ENCODE measurements at places on chromosomes 11 and 22. TPM values are rescaled to one million over a fixed set of nuclear protein-coding genes. Genes with fewer than 3 reads are reported as not detected.

MRGPRF gene
- 0.36 TPM for total RNA-seq

FJX1 gene
- 31.1 TPM for total RNA-seq

MAPK8IP1 gene
- total RNA-seq: 12.7 TPM

TRIM49C gene
- not detected for total RNA-seq

CHRNA10 gene
- 6.8 TPM for total RNA-seq

RASL10A gene
- 2.6 TPM for total RNA-seq

PYGM gene
- 0.39 TPM for total RNA-seq

RGL4 gene
- total RNA-seq: not detected

MMP10 gene
- total RNA-seq: not detected
